ENCODE measurements at places on chromosomes 2 and 18. TPM values are rescaled to one million over a fixed set of nuclear protein-coding genes. Genes with fewer than 3 reads are reported as not detected.

TPRKB gene
- 41.6 TPM for total RNA-seq

CRYBA2 gene
- total RNA-seq, result not detected

TMEM178A gene
- 14.0 TPM for total RNA-seq

- DNase-seq, result no peak
Measured at GRCh38 chr2:63326473-63326872, 261.8 kb downstream of the WDPCP start.

DNA sequence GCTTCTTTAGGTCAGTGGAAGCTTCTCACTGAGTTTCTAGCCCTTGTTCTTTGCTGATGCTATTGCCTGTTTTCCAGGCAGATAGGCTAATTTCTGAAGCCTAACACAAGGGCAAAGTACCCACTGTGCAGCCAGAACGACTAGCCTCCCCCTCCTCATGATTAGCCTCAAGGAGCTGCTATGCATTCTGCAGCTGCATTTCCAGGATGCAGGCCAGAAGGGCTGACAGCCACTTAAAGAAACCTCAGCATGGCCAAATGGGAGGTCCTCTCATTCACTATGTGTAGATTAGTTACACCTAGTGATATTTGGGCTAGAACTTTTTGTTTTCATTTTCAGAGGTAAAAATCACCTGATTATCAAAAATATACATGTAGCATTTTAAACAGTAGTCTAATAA lies 216.0 kb downstream of the RAD51AP2 start:
- no peak for DNase-seq

DNA sequence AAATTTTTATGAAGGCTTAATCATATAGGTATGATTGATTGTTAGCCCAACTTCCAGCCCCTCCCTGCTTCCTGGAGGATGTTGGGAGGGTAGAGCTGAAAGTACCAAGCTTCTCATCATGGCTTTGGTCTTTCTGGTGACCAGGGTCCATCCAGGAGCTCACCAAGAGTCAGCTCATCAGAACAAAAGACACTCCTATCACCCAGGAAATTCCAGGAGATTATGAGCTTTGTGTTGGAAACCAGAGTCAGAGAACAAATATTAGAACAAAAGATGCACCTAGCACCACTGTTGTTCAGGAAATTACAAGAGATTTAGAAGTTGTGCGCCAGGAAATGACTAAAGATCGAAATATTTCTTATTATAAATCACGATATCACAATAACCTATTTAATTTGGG lies 119.9 kb upstream of the THUMPD2 start:
- no peak for DNase-seq

- DNase-seq, result no peak
Measured at GRCh38 chr2:100900156-100900795, 80.3 kb downstream of the NPAS2 start.

All from H1 (cell line).